ENCODE measurements at places on chromosomes 3 and 15.

- DNase-seq, result no peak
Observed at GRCh38 chr15:101288905-101289513, 6.0 kb downstream of the SNRPA1 start.

- no peak for DNase-seq
Observed at GRCh38 chr3:46440531-46441294, 24.0 kb downstream of the LTF start.

- no peak for DNase-seq
Observed at GRCh38 chr15:37873336-37873735, 61.1 kb upstream of the TMCO5A start.

DNA sequence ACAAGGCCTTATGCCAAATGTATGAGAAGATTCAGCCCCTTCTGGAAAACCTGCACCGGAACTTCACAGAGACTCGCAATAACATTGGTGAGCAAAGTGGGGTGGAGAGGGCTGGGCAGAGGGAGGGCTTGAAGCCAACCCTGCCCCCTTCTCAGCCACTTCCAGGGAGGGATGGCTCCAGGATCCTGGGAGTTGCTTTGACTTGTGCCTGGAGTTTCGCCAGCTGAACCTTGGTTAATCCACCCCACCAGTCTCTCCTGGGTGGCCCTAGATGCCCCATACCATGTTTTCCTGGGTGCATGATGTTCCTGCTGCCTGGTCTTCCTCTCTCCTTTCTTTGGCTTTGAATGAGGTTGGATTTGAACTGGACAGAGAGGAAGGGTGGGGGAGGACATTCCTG lies 10.8 kb downstream of the TBC1D21 start:
- no peak for DNase-seq

DNA sequence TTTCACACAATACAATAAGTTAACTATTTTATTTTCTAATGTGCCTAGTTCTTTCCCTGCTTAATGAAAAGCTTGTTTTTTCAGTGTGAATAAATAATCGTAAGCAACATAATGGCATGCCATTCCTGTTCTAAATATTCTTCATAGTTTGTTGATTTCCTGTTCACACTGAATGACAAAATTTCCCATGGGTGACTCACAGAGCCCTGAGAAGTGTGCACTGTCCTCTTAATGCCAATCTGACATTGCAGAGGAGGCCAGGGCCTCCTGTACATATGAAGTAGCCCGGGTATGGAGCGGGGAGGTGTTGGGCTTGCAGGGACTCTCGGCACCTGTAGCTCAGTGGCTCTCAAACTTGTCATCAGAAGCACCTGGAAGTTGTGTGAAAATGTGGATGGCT lies 24.3 kb downstream of the CCR3 start:
- DNase-seq, result no peak

DNA sequence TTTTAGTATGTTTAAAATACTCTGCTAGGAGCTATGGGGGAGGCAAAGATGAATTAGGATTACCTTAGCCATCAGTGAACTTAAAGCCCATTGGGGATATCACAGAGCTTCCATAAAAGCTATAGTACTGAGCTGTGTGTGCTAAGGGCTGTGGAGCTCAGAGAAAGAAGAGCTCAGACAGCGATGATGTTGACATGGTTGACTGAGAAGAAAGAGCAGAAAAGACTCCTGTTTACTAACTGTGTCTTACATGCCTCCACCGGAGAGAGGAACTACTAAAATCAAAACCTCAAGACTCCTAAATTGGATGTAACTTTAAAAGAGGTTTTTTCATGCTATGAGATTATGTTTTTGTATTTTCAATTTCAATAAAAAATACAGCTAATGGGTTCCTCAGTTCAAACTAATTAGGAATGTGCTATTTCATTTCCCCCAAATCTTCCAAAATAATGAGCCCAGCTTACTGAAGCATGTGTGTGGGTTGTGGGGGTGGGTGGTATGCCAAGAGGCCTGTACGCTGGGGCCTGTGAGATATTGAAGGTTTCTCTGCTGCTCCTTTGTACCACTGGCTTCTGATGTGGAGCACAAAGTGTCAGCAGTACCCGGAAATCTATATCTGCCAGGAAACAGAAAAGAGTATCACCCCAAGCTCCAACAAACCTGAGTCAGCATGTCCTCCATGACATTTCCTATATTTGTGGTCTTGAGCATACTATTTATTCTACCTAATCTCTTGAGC lies 22.7 kb downstream of the DGKG start:
- DNase-seq, result no peak

DNA sequence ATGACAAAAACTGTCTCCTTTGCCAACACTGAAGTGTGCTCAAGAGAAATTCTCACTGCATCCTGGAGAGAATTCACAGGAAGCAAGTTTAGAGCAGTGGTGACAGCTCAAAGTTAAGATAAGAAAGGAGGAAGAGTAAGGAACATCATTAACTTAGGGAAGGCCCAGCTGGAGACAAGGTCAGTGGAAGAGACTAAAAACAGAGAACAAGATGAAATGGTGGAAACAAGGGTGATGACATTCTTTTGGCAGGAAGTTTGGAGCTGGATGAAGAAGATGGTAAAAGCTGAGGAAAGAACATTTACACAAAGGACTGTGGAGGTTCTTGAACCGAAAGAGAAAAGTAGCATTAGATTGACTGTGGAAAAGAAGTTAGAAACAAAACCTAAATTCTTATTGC lies 6.7 kb upstream of the SUCLG2 start:
- no peak for DNase-seq

DNA sequence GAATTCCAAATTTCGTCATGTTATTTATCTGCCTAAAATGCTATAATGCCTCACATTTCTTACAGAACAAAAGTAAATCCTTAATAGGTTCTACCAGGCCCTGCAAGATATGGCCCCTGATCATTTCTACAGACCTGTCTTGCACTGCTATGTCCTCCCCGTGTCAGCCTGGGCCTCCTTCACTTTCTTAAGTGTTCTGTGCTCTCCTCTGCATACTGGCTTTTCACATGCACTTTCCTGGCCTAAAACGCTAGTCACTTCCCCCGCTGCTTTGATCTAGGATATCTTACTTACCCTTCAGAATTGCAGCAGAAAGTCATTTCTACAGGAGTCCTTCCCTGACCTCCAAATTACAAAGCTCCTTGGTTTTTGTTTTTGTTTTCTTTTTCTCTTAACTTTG lies 551.3 kb downstream of the NSUN3 start:
- no peak for DNase-seq

- peak; percentile 74 for DNase-seq
Observed at GRCh38 chr15:99424978-99425656, 140.7 kb upstream of the MEF2A start.

- DNase-seq, result no peak
Observed at GRCh38 chr15:47862402-47862801, 145.1 kb downstream of the SEMA6D start.

DNA sequence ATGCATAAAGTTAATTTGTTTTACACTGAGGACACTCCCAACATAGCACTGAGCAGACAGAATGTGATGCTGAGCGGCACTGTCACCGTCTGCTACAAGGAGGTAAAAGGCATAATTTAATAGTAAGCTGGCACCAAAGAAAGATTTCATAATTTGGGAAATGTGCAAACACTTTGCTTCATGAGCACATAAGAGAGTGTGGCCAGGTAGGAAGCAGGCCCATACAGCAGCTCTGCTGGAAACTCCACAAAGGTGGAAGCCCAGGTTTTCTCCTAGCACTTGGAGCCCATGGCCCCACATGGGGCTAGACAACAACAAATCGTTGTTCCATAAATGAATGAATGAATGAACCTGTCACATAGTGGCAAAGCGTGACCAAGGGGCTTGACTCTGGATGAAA lies 68.5 kb upstream of the CACNA2D3 start:
- DNase-seq, result no peak

DNA sequence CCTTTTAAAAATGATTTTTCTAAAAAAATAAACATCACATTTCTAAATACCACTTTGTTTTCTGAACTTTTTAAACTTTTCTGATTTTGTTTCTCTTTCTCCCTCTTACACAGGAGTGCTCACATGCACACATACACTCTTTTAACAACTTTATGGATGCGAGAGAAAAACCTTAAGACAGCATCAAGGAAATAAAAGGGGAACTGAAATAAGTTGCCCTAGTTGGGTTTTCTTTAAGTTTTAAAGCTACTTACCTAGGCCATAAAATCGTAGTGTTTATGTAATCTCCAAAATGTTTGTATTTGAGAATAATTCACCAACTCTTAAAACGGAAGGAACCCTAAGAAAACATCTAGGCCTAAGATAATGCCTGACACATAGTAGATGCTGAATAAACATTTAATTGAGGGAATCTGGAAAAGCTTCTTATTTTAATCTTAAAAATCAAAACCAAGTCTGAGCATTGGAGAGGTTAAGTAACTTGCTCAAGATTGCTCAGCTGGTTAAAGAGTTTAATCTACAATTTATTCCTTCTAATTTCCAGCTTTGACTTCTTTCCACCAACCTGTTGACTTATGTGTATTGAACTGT lies 1.2 kb upstream of the BBX start:
- DNase-seq, result no peak

- DNase-seq, result no peak
Observed at GRCh38 chr3:47849699-47850563, 47.0 kb downstream of the DHX30 start.

DNA sequence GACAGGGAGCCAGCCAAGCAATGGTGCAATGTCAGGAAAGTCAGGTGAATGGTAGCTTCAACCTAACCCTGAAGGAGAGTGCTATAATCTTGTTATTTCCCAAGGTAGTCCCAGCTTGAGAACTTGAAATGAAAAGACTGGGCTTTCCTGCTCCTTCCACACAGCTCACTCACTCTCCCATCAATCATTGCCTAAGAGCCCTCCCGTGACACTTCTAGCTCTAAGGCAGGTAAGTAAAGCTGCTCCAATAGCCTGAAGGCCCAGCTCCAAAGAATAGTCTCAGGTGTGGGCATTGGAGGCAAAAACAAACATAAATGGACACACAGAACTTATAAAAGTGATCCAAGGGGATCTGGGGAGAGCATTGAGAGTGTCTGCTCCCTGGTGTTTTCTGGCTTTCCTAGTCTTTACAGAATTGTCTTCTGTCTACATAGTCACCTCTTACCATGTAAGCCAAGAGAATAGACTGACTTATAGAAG lies 63.1 kb upstream of the TBC1D5 start:
- DNase-seq, result no peak

- DNase-seq, result no peak
Observed at GRCh38 chr15:35679186-35679585, 133.2 kb upstream of the DPH6 start.

- no peak for DNase-seq
Observed at GRCh38 chr3:1462856-1463450, 370.1 kb downstream of the CNTN6 start.

- no peak for DNase-seq
Observed at GRCh38 chr3:63933459-63933858, 21.3 kb upstream of the SCAANT1 start.

DNA sequence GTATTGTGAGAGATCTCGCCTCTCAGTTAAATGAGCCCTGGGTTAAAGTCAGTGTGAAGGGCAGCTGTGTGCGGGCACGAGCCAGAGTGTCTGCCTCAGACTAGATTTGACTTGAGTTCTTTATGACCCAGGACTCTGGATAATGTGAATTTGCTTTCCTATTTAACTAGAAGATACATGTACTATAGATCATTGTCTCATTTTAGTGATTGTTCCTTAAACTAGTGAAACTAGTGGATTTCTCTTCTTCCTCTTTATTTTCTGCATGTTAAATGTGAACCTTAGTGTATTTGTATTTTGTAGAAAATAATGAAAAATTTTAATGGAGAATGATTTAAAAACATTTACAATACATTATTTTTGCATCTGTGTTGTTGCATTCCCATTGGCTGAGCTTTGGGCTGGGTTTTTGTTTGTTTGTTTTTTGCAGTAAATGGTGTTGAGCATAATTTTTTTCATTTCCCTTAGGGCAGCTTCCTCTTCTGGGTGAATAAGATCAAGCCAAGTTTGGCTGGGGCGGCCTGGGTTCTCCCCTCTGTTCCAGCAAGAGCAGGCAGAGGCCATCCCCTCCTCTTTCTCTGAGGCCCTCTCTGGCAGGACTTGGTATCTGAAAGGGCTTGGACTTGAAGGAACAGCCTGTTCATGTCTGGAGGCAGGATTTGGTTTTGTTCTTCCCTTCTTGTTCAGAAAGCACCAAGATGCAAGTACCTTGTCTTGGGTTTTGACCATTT lies 15.0 kb downstream of the GCSAM start:
- no peak for DNase-seq

All from activated effector memory CD4-positive, alpha-beta T cell treated with anti-CD3 and anti-CD28 coated beads, Interleukin-2, amount 50 U/mL, for 16 hours (primary cell).